ENCODE measurements at places on chromosomes 13 and 19.

DNA sequence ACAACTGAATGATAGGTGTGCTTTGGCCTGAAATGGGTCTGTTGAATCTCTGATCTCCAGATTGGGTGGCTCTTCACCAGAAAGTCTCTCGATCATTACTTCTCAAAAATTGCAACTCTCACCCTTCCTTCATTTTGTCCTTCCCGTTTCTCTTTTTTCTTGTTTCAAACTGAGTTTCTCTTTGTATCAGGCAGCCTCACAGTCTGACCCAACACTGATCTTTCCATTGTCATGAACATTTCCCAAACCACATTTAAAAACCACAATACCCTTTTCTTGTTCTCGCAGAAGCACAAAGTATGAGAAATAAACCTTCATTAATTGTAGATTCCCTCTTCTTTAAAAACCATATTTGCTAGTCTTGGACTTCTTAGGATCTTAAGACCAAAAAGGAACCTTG lies 33.6 kb upstream of the HMGB1 start:
- no peak for DNase-seq

- no peak for DNase-seq
Observed at GRCh38 chr13:35621989-35622388, 145.5 kb upstream of the MAB21L1 start.

DNA sequence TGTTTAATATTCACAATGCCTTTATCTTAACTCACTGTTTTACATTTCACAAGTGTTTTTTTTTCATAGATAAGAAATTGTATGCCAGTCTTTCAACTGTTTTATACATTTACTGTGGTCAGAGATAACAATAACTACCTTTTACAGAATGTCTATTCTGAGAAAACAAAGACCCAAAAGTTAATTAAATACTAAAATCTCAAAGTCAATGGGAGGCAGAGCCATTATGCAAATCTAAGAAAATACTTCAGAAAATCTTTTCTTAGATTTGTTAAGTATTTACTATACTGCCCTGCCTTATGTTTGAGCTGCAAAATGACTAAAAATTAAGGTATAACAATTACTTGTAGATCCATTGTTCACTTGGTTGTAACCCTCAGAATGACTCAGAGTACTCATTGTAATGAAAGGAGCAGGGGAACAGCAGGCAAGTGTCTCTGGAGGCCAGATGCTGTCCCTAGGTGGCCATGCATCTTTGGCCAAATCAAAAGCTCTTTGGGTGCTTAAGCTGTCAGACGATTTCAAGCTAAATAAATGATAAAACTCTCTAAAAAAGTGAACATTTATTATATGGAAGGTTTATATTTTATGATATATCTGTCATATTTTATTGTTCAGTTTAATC lies 770.1 kb upstream of the PCDH20 start:
- no peak for DNase-seq

GRCh38 chr13:113625965-113626721 lies 31.9 kb downstream of the ATP4B start:
- DNase-seq: peak; percentile 19

DNA sequence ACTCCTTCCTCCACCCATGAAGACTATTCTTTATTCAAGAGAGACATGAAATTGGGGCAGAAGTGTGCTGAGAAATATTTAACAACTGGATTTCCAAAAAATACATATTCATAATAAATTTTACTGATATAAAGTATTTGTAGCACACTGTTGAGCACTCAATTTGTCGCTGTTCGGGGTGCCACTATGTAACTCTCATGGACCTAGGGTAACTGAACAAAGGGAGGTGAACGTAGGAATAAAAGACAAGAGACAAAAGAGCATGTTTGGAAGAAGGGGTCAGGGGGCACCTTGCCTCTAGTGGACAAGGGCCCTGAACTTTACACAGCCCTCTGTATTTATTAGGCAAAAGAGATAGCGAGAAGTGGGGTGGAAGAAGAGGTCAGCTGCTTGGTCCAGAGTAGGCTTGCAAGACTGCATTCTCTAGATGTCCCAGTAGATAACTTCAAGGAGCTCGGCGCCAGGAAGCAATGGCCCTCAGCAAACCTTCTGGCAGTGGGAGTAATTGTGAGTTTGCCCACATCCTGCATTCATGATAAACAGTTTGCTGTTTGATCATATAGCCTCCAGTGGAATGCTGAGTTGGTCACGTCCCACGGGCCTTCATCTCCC lies 4.5 kb upstream of the ZNF175 start:
- no peak for DNase-seq

Measured in AG04449 (cell line).